ENCODE measurements at places on chromosomes 7 and 10.

- DNase-seq, result no peak
These were observed 19.9 kb downstream of the ACSL5 start for GRCh38 chr10:112393827-112394226.

- DNase-seq, result no peak
These were observed 1102.3 kb downstream of the GRM8 start for GRCh38 chr7:126150278-126150958.

GRCh38 chr7:30750683-30751650 is 968 bp upstream of the INMT start:
- peak; percentile 70 for DNase-seq

DNA sequence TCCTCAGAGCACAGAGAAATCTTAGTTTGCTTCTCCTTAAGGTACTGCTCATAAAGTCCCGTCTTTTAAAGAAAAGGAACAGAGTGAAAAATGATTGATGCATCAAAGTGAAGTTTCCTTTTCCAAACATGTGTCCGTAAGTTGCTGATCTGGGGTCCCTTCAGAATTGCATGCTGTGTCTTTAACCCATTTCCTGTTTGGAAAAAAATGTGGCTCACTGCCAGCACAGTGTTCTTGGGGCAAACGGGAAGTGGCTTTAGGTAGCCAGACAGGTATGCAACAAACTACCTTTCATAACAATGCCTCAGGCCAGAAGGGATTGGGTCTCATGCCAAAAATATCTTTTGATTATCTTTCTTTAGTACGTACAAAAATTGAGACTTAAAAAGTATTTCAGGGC is 50.9 kb downstream of the TFAM start:
- DNase-seq, result peak; percentile 36

GRCh38 chr7:157817433-157817832 is 480.6 kb downstream of the DNAJB6 start:
- DNase-seq, result no peak

DNA sequence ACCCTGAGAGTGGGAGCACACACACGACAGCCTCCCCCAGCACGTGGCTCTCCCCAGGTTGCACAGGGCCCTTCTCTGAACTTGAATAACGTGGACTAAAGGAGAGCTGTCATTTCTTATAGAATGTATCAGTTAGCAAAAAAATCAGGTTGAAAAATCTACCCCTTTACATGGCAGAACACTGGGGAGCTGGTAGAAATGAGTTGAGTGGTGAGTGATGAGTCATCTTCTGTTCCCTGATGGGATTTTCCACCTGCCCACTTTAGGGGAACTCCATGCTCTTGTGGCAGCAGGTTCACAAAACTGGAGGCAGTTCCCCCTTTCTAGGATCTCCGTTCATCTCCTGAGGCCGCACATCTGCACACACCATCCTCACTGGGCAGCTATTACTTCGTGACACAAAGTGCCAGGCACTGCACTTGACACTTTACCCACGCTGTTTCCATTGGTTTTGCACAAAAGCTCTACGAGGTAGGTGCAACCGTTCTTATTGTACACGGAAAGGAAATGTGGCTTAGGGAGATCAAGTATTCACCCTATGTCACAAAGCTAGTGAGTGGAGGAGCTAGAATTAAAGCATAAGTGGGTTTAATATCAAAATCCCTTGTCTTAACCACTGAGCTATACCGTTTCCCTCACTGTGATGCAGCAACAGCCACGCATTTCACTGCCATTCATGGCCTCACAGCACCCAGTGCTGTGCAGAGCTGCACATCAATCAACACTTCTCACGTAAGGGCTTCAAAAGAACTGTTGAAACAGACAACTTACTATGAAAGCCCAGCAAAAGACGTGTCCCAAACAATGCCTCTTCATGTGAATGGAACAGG is 80.2 kb downstream of the RNF216 start:
- no peak for DNase-seq

DNA sequence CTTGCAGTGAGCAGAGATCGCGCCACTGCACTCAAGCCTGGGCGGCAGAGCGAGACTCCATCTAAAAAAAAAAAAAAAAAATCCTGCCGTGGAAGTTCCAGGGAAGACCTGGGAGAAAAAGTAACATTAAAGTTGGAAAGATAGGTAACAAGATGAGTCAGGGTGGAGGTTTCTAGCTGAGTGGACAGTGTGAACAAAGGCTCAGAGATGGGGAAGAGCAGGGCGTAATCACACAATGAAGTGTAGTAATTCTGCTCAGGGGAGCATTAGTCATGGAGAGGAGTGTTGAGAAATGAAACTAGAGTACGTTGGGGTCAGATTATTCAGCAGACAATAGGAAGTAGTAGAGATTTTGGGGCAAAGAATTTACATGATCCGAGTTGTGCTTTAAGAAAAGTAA is 21.6 kb upstream of the WASL start:
- no peak for DNase-seq

- DNase-seq, result peak; percentile 92
These were observed 20.6 kb downstream of the RBM20 start for GRCh38 chr10:110664483-110665420.

DNA sequence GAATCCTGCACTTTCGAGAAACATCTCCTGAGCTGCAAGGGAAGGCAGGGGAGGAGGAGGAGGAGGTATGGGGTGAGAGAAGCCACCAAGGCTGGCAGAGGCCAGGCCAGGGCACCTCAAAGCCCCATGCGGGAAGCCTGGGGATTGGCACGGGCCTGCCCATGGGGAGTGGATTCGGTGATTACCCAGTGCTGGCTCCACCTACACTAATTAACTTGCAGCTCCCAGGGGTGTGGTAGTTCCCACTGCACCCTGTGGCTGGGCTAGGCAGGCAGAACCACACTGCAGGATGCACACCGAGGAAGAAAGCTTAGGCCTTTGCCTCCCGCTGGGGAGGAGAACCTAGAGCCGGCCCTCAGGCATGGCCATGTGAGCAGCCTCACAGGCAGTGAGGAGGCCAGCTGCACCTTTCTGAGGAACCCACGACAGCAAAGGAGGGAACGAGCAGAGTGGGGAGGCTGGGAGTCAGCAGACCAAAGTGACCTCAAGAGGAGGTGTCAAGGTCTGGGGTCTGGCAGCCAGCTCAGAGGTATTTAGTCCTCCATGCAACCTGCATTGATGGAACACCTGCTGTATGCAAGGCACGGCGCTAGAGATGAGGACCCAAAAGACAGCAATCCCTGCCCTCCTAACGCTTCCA is 27.2 kb downstream of the GRID1 start:
- DNase-seq, result no peak
